ENCODE measurements at places on chromosomes 11 and 22.

DNA sequence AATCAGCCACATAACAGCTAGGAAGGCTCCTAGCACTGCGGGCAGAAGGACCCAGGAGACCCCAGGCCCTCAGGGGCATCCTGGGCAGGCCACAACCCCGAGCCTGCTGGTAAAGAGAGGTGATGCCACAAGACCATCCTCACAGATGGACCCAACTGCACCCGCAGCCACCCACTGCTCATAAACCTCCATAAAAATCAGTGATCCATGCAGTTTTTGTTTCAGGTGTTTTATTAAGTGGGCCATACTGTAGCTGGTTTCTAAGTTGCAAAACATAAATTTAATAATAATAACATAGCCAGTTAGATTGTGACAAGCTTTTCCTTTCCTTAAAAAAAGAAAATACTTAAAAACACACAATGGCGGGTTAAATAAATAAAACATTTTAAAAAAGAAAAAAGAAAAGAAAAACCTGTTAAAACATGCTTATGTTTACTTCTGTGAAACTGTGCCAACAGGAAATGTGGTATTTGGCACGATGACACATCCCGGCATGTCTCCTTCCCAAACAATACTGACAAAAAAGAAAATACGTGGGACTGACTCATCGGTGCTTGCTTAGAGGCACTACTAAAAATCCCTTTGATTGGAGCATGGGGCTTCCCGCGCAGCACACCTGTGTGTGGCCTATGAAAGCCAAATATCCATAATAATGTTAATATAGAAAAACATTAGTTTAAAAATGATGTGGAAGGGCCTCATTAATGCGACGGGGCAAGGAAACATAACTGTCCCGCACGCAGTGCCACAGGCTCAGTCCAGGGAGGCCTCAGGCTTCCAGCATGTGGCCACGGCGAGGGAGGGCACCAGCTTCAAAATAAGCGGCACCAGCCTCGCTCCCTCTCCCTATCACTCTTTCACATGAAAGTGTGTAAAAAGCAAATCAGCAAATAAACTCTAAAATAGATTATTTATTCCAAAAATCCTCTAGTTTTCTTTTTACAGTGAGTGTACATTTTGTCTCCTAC lies 47.5 kb upstream of the SCUBE2 start:
- peak; percentile 16 for DNase-seq

- DNase-seq: no peak
Measured at GRCh38 chr11:94803491-94803890, 35.3 kb downstream of the AMOTL1 start.

GRCh38 chr22:39469681-39470450 lies 13.1 kb downstream of the MGAT3 start:
- no peak for DNase-seq

DNA sequence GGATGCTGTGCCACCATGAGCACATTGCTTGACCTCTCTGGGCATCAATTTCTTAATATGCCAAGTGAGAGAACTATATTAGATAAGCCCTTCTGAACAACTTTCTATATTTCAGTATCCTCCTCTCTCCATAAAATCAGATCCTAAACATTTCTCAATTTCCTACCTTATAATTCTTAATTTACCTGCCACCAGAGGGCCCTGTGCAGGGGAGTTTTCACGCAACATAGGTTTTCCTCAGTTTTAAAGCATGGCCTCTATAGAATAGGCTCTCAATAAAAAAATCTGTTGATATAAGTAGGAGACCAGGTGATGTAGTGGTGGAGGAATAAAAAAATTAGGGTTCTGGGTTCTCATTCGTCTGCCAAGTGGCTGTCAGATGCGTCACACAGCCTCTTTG lies 83.7 kb upstream of the DBX1 start:
- DNase-seq: no peak

- DNase-seq: no peak
Measured at GRCh38 chr11:93051186-93051585, 81.7 kb downstream of the MTNR1B start.

- DNase-seq: no peak
Measured at GRCh38 chr11:47425611-47426010, 628 bp downstream of the PSMC3 start.

GRCh38 chr11:46339816-46340215 lies 7.4 kb upstream of the DGKZ start:
- no peak for DNase-seq

DNA sequence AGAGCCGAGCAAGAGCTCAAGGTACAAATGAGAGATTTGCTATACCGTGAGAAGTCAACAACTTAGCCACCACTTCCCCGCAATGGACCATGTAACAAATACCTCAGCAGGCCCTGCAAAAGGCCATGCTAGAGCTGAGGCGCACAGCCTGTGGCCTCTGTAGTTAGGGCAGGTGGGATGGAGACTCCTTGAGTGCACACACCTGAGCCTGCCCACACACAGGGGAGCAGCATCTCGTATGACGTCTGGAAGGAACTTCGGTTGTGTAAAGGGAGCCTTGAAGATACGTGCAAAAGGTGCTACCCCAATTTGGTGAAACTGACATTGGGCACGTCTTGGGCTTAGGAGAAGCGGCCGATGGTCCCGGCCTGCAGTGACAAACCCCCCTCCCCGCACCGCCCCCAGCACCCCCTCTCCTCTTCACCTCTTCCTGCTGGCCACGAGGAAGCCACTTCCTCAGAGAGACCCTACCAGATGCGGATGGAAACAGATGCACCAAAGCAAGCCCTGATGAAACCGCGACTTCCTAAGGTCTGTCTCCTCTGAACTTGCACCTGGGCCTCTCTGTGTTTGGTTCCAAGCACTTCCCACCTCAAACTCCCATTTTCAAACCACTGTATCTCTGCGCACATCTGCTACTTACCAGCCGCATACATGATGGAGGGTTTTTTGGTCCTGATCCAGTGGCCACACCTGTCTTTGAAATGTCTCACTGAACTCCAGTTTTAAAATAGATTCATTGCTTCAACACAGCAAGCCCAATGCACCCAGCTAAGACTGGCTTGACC lies 10.6 kb downstream of the CDPF1 start:
- DNase-seq: no peak

DNA sequence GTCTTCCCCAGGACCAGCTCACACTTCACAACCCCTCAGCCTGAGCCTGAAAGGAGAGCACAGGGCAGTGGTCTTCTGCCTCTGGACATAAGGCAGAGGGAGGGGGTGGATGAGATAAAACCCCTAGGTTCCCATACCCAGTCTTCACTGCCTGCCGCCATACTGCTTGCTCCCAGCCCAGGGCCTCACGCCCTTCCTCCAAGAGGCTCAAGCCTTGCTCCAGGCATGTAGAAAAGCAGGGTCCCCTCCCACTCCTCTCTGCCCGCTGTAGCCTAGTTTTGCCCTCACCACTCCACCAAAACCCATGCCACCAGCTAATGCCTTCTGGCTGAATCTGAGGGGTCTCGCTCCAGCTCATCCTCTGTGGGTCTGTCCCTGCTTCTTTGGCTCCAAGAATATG lies 5.2 kb downstream of the ARRB1 start:
- DNase-seq: no peak

- DNase-seq: no peak
Measured at GRCh38 chr11:62974848-62975522, 9.8 kb downstream of the SLC22A6 start.

DNA sequence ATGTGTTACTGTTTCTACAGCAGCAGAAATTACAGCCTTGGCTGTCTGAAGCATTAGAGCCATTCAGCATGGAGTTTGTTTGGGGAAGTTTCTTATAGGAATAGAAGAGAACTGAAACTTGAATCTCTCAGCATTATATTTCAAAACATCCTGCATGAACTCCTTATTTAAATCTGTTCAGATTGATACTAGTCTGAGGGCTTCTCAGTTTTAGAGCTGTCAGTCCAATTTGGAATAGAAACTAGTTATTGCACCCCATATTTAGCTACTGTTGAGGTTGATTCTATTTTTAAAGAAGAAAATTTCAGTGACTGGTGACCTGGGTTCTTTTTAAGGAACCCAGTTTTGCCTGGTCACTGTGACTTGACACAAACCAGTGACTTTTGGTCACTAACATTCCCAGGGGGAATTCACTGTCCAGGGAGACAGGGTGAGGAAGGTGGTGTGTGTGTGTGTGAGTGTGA lies 126.0 kb upstream of the TTC12 start:
- DNase-seq: no peak

GRCh38 chr11:60719391-60719790 lies 5.1 kb upstream of the MS4A18 start:
- DNase-seq: no peak

- DNase-seq: no peak
Measured at GRCh38 chr11:128055576-128056217, 531.7 kb downstream of the ETS1 start.

GRCh38 chr22:17964156-17964555 lies 60.2 kb downstream of the MICAL3 start:
- no peak for DNase-seq

DNA sequence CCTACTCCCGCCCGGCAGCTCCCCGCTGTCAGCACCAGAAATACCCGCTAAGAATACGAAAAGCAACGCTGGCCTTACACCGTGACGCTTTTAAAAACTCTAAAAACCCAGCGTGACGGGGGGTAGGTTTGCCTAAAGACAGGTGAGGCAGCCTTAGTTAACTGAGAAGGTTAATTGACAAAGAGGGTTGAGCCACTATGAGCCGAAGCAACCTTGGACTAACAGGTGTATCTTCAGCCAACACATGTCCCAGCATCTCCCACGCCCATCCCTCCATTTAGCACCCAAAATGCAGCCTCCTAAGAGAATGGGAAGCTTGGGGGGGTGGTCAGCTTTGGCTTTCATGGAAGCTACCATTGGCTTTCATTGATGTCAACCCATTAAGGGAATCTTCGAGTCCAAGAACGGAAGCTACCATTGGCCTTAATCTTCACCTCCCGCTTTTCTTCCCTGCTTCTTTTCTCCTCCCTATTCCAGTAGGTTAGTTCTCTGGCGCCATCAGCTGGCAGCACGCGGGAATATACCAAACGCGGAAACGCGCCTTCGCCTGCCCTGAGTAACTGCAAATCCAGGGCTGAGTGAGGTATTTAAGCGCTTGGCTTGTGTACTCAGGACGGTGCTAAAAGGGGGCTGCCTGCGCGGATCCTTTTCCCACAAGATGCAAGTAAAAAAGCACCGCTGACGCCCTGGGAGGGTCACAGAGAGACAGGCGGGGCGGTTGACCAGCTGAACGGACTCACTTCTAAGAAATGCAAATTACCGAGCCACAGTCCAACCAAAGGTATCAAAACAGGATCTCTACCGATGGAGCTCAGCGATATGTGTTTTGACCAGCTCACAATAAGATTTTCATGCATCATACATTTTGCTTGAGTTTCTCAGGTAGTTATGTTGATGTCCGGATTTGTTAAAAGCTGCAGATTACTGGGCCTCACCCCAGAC lies 38.5 kb upstream of the GLYATL1 start:
- peak; percentile 63 for DNase-seq

DNA sequence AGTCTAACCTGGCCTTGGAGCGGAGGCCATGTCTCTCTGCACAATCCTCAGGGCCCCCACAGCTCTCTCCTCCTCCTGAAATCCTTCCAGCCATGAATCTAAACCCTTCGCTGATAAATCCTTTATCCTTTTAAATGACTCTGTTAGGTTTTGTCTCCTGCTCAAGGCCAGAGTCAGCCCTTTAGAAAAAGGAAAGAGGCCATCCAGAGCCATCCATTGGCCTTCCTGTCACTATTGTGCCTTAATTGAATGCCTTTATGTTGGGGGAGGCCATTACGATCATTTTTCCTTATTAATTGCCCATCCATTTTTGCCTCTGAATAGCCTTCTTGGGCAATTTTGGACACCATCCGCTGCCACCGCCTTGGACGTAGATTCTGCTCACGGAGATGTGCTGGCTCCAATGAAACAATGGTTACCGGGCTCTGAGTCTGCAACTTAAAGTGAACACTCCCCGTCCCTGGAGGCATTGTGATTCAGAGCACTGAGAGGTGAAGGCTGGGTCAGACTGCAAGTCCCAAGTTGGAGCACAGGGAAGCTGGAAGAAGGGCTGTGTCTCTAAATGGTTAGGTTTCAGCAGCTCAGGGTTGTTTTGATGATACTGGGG lies 213.0 kb upstream of the E2F8 start:
- DNase-seq: no peak

DNA sequence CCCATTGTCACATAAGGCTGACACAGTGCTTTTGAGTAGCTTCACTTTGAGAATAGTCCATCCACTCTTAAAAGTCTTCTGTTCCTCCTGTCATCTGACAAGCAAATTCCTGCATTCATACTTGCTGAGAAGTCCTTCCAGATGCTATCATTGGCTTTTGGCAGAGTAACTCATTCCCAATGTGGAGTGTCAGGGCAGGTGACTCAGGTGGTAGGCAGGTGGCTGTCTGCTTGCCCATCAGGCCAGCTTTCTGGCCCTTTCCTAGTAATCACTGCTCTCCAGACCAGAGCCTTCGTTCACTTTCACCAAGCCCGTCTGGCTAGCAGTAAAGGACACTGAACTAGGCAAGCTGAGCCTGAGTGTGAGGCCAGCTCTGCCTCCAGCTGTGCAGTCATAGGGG lies 162.5 kb upstream of the CCDC90B start:
- no peak for DNase-seq

GRCh38 chr11:67372993-67373647 lies at the start of gene CLCF1:
Gene CLCF1, minus strand, starts transcription at chr11:67373598. Its CDS starts 59 bp downstream, at chr11:67373539.
- DNase-seq: no peak

- DNase-seq: no peak
Measured at GRCh38 chr22:46619830-46620501, at the start of gene GRAMD4. Gene GRAMD4, plus strand, starts transcription at chr22:46620386. Its CDS starts 6,414 bp downstream, at chr22:46626800.

GRCh38 chr11:69707176-69707575 lies 3.4 kb upstream of the FGF19 start:
- DNase-seq: no peak

GRCh38 chr22:39868741-39869140 lies 24.8 kb downstream of the ENTHD1 start:
- DNase-seq: no peak

DNA sequence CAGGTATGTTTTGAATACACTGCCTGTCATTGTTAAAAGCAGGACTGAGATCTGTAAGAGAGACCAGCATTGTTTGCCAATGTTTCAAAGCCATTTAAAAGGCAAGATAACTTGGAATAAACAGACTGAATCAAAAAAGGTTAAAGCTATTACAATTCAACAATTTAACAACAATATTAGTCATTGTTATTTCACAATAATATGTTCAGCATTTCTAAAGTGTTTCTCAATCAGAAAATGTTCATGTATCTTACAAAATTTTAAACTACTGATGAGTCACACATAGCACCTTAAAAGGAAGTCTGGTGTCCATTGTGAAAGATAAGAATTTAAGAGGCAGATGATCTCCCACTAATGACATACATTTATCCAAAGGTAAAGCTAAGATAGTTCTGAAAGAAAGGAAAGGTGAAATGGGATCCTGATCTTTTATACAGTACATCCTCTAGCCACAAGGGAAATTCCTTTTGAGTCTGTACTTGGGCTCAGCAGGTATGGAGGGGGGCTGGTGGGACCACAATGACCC lies 79.7 kb downstream of the MAML2 start:
- DNase-seq: no peak

DNA sequence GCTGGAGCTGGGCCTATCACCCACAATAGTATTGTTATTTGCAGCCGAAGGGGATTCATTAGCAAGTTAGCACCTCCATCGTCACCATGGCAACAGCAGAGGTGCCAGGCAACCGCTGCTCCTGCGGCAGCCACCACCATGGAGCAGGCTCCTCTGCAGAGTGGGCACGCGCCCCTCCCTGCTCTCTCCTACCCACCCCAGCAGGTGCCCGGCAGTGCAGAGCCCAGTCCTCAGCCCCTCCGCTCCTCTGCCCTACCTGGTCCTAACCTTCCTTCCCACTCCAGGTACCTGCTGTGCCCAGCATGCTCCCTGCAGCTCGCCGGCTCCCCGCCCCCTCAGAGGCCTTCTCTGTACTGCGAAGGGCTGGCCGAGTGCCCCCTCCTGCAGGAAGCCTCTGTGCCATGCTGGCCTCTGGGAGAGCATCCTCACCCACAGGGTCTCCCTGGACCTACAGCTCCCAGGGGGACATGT lies 3.6 kb downstream of the DUSP8 start:
- no peak for DNase-seq

All from stimulated activated CD4-positive, alpha-beta T cell treated with anti-CD3 and anti-CD28 coated beads, Interleukin-2, amount 100 ng/mL, for 24 hours (primary cell).